Cerebellum (tissue), 4 donors: ENCODE measurements at places on chromosomes 7 and 10. TPM values are rescaled to one million over a fixed set of nuclear protein-coding genes. Genes with fewer than 3 reads are reported as not detected.

SLC13A1 gene
- not detected for total RNA-seq

SPDYE8 gene
- total RNA-seq = not detected

CDHR3 gene
- total RNA-seq = 21.7 TPM

DLX5 gene
- not detected for total RNA-seq

ADRB1 gene
- 1.6 TPM for total RNA-seq

MYPN gene
- not detected for total RNA-seq

STEAP1B gene
- total RNA-seq = 2.6 TPM

WNT2 gene
- total RNA-seq = 0.18 TPM

SEMA3A gene
- total RNA-seq = 36.0 TPM

C7orf57 gene
- total RNA-seq = 2.4 TPM

CPN1 gene
- not detected for total RNA-seq

CHPF2 gene
- 14.2 TPM for total RNA-seq

RBM48 gene
- 18.2 TPM for total RNA-seq

NMT2 gene
- total RNA-seq = 35.0 TPM

CPVL gene
- 7.8 TPM for total RNA-seq

SPDYE1 gene
- 0.09 TPM for total RNA-seq

OR2A1 gene
- not detected for total RNA-seq

MCU gene
- 38.5 TPM for total RNA-seq

GRID1 gene
- total RNA-seq = 15.8 TPM

NKX1-2 gene
- total RNA-seq = 0.54 TPM

LDB1 gene
- 73.6 TPM for total RNA-seq

NKX2-3 gene
- total RNA-seq = not detected

LIPF gene
- total RNA-seq = 0.27 TPM

RNF133 gene
- total RNA-seq = 7.3 TPM

CYP26C1 gene
- total RNA-seq = 9.5 TPM

DCLRE1A gene
- total RNA-seq = 12.7 TPM

TSPAN15 gene
- 15.1 TPM for total RNA-seq

IL6 gene
- not detected for total RNA-seq

CRHR2 gene
- total RNA-seq = 0.27 TPM

SFRP5 gene
- total RNA-seq = 1.5 TPM

ADAM12 gene
- total RNA-seq = 16.7 TPM

MET gene
- 1.6 TPM for total RNA-seq

PPP1R3C gene
- 19.6 TPM for total RNA-seq

CCDC201 gene
- total RNA-seq = not detected

PRRT4 gene
- total RNA-seq = 6.5 TPM

PNLIPRP1 gene
- not detected for total RNA-seq

ADIRF gene
- 3.2 TPM for total RNA-seq

IGF2BP3 gene
- total RNA-seq = 52.7 TPM

PRSS37 gene
- total RNA-seq = not detected

ANKRD26 gene
- total RNA-seq = 30.9 TPM

PRPS1L1 gene
- total RNA-seq = not detected

IKZF1 gene
- 2.4 TPM for total RNA-seq

RBP3 gene
- not detected for total RNA-seq

FOXP2 gene
- 228 TPM for total RNA-seq

DOCK4 gene
- 99.4 TPM for total RNA-seq

CELF2 gene
- 122 TPM for total RNA-seq

DENND10 gene
- 36.7 TPM for total RNA-seq

CPEB3 gene
- 23.4 TPM for total RNA-seq

MYL10 gene
- not detected for total RNA-seq
